ENCODE measurements at places on chromosomes 12 and 14. TPM values are rescaled to one million over a fixed set of nuclear protein-coding genes. Genes with fewer than 3 reads are reported as not detected.

Gene NGB
- total RNA-seq = not detected

Gene PPP2R5C
- total RNA-seq = 73.8 TPM

Gene RIPK3
- not detected for total RNA-seq

Gene TAS2R42
- not detected for total RNA-seq

Gene KRT72
- total RNA-seq = not detected

Gene KRT86
- 8.7 TPM for total RNA-seq

Gene KRT77
- not detected for total RNA-seq

Gene ARG2
- 19.8 TPM for total RNA-seq

Gene CACNA1C
- 1.2 TPM for total RNA-seq

Gene SH2B3
- 7.7 TPM for total RNA-seq

Gene PRKAB1
- 59.8 TPM for total RNA-seq

Gene DPF3
- total RNA-seq = not detected

Gene FOXG1
- not detected for total RNA-seq

Gene TBX5
- total RNA-seq = not detected

Gene GPR135
- not detected for total RNA-seq

Gene SCN8A
- 0.30 TPM for total RNA-seq

Gene KRT3
- not detected for total RNA-seq

Gene JKAMP
- 119 TPM for total RNA-seq

Gene R3HDM2
- total RNA-seq = 27.5 TPM

Gene CD163L1
- 4.2 TPM for total RNA-seq

Gene VTI1B
- total RNA-seq = 34.5 TPM

Gene PRORP
- total RNA-seq = 22.8 TPM

Gene KCNK13
- total RNA-seq = 0.95 TPM

Gene MOAP1
- total RNA-seq = 18.5 TPM

Gene TNFAIP2
- 124 TPM for total RNA-seq

Gene CISTR
- total RNA-seq = not detected

Gene OR6C2
- not detected for total RNA-seq

Gene CELA1
- not detected for total RNA-seq

Gene MANSC4
- not detected for total RNA-seq

Gene DIABLO
- total RNA-seq = 116 TPM

Gene RHOJ
- not detected for total RNA-seq

Gene SYCP3
- total RNA-seq = not detected

Gene YBX3
- 280 TPM for total RNA-seq

Gene TOGARAM1
- total RNA-seq = 3.9 TPM

Gene ADCY6
- total RNA-seq = 76.6 TPM

Gene TAS2R50
- not detected for total RNA-seq

Gene GALNT16
- not detected for total RNA-seq

Gene CCDC88C
- total RNA-seq = 2.0 TPM

Gene PLCZ1
- total RNA-seq = not detected
